HT-29 (cell line): ENCODE measurements at places on chromosomes 6 and 20. TPM values are rescaled to one million over a fixed set of nuclear protein-coding genes. Genes with fewer than 3 reads are reported as not detected.

GRCh38 chr6:104956731-104957294 is at the start of gene LIN28B:
TSS of gene LIN28B (plus strand) at chr6:104957107. CDS start at chr6:104957251, 144 bp downstream.
- DNase-seq: no peak

Gene LCA5
- 0.29 and 0.36 TPM in 2 replicates for total RNA-seq

Gene CCHCR1
- 30.8 and 38.0 TPM in 2 replicates for total RNA-seq

Gene NMBR
- not detected in 2 replicates for total RNA-seq

DNA sequence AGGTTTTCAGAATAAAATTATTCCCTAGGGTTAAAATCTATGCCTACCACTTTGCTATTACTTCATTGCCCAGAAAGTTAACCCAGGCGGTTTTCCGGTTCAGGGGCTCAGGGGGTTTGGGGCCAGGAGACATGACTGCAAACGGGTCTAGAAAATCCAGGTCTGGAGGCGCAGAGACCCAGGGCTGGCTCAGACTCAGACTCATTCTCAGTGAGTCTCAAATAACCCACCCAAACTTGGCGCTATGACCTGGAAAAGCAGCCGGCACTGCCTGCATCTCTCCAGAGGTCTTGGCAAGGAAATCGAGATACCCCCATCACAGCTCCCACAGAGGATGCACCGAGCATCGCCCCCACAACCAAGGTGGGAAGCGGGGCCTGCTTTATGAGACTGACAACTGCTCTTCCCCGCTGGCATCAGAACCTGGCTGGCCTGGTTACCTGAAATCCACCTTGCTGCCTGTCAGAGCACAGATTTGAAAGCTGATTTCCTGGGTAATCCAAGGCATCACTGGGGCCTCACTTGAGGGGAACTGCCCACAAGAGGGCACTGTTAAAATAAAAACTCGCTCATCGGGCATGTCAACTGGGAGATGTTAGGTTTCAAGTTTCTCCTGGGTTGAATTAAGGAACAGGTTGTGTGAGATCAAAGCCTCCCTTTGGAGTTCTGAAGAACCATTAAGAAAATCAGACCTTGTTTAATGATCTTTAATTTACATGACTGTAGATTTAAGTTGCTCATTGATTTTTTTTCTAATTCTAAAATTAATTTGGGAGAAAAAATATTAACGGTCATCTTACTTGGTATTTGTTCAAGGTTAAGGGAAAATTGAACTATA is 55.1 kb downstream of the KIF16B start:
- peak; percentile 79 for DNase-seq

Gene GPR63
- 0.13 TPM in 1 of 2 replicates, not detected in the other for total RNA-seq

GRCh38 chr6:122052346-122052900 is 347.0 kb upstream of the HSF2 start:
- DNase-seq: no peak

DNA sequence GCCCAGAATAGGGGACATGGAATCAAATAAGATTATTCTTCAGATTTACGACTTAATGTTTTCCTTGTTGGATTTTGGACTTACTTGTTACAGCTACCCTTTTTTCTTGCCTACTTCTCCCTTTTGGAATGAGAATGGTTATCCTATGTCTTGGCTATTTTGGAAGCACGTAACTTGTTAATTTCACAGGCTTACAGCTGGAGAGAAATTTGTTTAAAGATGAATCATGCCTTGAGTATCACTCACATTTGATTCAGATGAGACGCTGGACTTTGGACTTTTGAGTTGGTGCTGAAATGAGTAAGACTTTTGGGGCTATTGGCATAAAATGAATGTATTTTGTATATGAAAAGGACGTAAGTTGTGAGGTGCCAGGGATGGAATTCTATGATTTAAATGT is 83.3 kb downstream of the SMPDL3A start:
- no peak for DNase-seq

Gene MRAP2
- total RNA-seq: 7.6 and 10.5 TPM in 2 replicates

Gene SIRPD
- total RNA-seq: not detected in 2 replicates

Gene GPR6
- not detected in 2 replicates for total RNA-seq

DNA sequence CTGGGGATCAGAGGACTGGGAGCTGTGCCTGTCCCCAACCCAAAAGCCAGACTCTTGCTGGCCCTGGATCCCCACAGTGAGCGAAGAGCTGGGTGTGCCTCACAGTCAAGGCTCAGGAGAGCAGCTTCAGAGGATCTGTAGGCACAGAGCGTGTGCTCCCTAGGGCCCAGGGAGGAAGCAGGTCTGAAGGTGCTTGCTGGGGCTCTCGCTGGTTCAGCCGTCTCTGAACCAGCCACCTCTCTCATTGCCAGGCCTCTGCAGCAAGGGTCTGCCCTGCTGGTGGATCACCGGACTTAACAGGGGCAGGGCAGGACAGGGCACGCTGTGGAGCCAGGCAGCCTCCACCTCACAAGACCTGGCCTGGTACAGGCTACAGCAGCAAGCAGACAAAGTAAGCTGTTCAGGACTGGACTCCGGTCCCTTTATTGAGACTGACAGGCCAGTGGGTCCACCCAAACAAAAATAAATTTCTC is 13.8 kb downstream of the PCIF1 start:
- DNase-seq: no peak

GRCh38 chr6:88914180-88914579 is 49.2 kb downstream of the RNGTT start:
- no peak for DNase-seq

DNA sequence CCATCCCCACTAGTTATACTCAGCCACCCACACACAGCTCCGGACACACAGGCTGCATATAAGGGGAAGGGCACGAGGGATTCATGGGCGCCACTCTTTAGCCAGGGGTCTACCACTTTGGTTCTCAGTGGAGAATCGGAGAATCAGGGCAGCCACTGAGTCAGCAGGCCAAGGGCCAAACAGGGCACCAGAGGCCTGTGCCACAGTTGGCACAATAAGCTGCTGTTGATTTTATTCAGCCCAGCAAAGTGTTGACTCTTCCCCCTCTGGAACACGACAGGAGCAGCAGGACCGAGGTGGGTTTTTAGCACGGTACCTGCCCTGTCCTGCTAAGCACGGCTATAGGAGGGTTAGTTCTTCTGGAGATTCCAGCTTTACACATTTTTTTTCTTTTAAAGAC is 48.3 kb downstream of the GJA10 start:
- DNase-seq: no peak
